ENCODE measurements at places on chromosomes 3 and 15.

DNA sequence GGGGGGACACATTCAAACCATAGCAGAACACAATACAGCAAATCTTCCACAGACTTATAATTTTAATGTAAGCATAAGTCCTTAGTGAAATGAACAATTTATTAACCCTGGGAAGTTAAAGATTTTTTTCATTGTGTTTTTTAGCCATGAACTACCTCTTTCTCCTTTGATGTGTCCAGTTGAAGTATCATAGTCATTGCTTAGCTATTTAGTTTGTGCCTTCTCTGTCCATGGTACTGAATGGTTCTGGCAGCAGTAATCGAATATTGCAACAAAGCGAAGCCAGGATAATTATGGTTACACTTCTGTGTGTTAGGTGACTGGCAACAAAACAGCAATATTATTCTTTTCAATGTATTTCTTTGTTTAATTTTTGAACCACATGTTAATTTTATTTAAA is 403.0 kb upstream of the ONECUT1 start:
- DNase-seq = no peak

DNA sequence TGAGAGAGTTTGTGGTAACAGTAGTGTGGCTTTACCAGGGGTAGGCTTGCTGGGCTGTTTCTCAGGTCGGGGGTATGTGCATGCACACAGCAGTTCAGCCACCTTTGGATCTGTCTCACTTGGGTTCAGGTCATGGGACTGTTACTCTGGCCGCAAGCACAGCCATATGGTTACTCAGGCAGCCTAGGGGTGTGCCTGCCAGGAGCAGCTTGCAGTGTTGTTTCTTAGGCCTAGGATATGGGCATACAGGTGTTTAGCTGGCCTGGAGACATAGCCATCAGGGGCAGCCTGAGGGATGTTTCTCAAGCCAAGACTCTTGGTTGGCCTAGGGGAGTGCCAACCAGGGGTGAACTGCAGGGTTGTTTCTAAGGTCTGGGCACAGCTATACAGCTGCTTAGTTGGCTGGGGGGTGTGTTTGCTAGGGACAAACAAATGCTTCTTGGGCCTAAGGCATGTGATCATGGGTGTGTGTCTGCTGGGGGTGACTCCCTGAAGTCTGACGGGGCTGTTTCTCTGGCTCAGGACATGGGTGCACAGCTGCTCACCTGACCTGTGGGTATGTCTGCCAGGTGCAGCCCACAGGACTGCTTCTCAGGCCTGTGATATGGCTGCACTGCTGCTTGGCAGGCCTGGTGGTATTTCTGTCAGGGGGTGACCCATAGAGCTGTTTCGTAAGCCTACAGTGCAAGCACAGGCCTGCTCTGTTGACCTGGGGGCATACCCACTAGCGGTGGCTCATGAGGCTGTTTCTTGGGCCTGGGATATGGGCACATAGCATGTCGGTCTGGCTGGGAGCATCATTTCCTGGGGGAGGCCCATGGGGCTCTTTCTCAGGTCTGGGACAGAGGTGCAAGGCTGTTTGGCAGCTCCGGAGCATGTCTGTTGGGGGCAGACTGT is 168.0 kb upstream of the THRB start:
- no peak for DNase-seq

DNA sequence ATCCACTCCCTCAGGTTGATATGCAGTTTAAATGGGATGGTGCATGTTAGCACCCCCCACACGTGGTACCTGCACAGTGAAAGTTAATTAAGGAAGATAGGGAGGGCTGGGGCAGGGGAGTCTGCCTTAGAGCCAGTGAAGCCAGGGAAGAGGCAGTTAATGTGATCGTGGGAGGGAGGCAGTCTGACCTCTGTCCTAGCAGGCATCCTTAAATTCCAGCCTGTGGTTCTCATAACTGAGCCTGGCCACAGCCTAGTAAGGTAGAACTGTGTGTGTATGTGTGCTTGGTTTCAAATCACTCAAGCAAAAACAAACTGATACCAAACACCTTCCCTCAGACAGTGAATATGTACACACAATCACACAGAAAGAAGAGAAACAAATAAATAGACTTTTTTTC is 319.1 kb upstream of the TLE3 start:
- DNase-seq = no peak

GRCh38 chr3:153244961-153245360 is 82.9 kb downstream of the RAP2B start:
- no peak for DNase-seq

DNA sequence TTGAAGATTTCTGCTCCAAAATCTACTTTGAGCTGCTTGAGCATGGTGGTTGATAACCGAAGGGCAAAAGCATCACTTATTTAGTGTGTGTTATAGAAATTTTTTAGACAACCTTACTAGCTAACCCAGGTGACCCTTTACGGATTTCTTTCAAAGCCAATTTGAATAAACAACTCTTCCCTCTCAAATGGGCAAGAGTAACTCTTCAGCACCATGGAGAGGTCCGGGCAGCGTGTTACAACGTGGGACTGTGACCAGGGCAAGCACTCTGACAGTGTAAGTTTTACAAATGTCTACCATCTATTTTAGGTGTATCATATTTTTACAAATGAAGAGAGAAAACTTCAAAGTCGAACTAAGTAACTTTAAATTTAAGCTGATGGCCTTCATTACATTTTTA is 471.8 kb downstream of the MFSD1 start:
- DNase-seq = no peak

GRCh38 chr15:48358229-48359152 is 27.3 kb downstream of the DUT start:
- DNase-seq = no peak

DNA sequence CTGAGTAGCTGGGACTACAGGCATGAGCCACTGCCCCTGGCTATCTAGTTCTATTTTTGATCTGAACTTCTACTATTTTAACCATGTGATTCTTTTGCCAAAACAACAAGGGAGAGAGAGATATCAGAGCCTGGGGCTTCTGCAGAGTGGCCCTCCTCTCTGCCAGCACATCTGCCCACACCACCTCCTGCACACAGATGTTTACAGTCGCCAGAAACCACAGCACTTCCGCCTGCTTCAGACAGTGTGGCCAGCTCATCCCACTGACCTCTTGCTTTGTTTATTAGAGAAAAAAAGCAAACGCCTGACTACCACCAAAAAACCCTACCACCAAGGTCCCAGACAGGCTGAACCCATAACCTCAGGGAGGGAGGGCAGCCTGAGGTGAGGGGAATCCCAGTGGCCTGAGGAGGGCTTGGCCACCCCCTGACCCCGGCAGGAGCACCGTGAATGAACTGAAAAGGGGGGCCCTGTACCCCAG is 85.9 kb upstream of the ABHD2 start:
- no peak for DNase-seq

DNA sequence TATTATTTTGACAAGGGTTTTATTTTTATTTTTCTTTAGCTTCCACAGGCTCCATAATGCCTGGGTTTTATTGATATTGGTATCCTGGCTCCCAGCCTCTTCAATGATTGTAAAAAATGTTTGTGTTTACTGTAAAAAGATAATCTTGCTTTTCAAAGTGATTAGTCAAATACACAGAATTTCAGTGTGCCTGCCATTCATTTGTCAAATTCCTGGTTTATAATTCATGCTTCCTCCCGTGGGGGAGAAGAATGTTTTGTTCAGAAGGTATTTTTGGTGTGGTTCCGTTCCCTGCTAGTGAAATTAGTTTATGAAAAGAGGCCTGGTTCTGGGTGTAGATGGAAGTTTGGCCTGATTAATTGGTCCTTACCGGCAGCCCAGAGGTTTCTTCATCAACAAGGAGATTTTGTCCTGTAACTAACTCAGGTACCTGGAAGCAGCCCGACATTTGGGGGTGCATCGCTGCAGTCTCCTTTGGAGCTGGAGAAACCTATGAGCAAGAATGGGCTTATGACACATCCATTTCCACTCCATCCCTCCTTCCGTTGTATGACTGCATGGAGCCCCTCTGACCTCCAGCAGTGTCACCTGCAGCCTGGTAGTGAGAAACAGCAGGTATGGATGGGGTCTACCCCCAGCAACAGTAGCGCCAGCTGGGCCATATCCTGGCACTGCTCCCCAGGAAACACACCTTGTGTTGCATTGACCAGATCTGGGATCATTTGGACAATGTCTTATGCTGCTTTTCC is 101.5 kb downstream of the PGPEP1L start:
- no peak for DNase-seq

GRCh38 chr15:36644191-36644896 is 64.9 kb downstream of the CDIN1 start:
- no peak for DNase-seq

GRCh38 chr3:61828184-61828874 is 267.0 kb downstream of the PTPRG start:
- DNase-seq = no peak
